AG10803 (cell line): ENCODE measurements at places on chromosomes 2 and 18.

- no peak for DNase-seq
These were observed 59.1 kb downstream of the NRP2 start for GRCh38 chr2:205741256-205741978.

GRCh38 chr2:217049422-217049821 lies 189.6 kb upstream of the TNP1 start:
- no peak for DNase-seq

GRCh38 chr2:75647771-75648170 lies 1.2 kb downstream of the MRPL19 start:
- DNase-seq: no peak

DNA sequence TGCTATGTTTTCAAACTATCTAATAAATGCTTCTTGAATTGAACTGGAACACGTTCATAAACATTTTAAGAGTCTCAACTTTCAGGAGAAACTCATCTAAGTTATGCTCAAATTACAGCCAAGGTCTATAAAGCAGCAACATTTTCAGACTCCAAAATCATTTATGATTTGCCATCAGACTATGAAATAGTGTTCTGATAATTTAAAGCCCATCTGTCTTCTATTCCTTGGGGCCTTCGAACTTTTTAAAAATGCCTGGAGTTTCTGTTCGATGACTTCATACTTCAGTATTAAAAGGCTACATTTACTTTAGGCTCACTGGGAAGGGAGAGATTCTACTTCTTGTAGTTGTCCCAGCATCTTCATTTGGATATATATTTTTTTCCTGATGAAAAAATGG lies 73.6 kb upstream of the NXPH2 start:
- DNase-seq: no peak

GRCh38 chr2:160457588-160457987 lies 36.0 kb downstream of the RBMS1 start:
- no peak for DNase-seq

DNA sequence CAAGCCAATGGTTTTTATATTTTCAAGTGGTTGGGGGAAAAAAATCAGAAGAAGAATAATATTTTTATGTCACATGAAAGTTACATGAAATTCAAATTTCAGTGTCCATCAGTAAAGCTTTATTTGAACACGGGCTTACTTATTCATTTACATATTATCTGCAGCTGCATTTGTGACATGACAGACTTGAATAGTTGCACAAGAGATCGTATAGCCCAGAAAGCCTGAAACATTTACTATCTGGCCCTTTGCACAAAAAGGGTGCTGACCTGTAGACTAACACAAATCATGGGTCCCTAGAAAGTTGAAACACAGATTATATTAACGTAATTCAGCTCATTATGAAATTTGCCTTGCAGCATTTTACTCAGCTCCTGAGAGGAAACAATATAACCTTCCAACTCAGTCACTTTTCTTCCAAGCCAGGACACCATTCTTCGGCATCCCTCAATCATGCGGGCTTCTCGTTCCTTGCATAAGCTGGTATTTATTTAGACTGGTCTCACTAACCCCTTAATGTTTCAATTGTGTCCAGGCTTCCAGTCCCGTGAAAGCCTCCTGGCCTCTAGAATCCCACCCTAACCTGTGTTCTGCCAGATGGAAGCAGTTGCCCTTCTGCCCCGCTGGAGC lies 402.7 kb downstream of the SETBP1 start:
- DNase-seq: no peak

GRCh38 chr18:7760967-7761948 lies 194.1 kb downstream of the PTPRM start:
- DNase-seq: no peak

GRCh38 chr2:232522623-232523401 lies 2.6 kb downstream of the PRSS56 start:
- DNase-seq: no peak

- no peak for DNase-seq
These were observed 26.4 kb downstream of the SLC4A1AP start for GRCh38 chr2:27690052-27690451.

DNA sequence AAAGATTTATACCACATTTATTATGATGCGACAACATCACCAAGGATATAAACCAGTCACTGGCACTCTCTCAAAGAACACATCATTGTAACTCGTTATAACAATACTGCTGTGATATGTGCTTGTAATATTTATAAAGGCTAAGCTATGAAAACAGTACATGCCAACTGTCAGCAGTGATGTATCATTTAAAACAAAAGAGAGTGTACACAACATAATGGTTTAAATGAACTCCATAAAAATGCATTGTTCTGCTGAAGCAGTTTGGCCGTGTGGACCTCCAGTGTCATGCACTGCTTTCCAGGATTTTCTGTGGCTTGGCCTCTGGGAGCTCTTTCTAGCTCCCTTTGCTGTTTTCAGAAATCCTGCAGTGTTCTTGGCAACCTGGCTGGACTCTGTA lies 215.6 kb downstream of the MTX2 start:
- peak; percentile 89 for DNase-seq

DNA sequence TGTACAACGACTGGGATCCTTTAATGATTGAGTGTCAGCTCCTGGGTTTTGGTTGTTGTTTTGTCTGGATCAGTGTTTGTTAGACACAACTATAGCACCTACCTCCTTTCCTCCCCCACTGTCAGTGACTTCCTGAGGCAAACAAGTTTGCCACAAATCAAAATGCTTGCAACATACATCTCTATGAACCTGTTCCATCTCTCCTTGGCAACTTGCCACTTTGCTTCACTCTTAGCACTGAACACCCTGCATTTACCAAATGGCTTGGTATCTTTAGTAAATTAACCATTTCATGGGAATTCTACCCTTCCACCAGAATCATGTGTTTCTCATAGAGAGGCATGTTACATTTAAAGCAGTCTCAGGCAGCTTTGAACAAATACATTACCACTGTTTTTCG lies 301.1 kb upstream of the TANK start:
- DNase-seq: peak; percentile 27

DNA sequence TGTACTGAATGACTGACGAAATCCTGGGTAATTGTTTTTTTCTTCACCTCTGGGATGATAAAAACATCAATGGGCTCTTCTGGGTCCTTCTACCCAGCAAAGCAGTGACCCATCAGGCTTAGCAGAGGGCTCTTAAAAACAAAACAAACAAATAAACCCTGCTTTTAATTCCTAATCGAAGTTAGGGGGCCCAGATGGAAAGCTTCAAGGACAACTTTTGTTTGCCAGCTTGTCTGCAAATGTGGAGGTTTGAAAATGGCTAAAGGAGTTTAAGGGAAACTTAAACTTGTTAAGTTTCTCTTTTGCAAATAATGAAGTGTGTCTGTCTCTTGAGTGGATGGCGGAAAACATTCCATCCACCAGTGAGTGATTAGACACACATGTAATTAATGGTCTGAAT lies 327.2 kb downstream of the SATB2 start:
- peak; percentile 51 for DNase-seq

DNA sequence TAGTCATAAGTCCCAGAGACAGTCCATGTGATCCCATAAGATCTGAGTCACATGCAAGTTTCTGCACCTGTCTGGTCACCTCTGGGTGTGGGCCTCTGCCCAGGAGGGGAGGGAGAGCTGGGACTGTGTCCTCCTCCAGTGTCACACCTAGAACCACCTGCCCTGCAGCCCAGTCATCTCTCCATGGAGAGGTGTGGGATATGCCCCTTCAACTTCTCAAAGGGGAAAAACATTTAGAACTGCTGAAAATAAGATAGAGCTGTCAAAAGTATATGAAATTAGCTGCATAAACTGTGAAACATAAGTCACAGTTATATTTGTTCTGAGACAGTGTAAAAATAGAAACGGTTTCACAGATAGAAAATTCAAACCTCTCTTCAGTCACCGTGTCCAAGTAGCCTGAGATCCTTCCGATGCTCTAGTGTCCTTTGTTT lies 55.4 kb downstream of the NGEF start:
- DNase-seq: no peak

- peak; percentile 8 for DNase-seq
These were observed 47.1 kb downstream of the GPR39 start for GRCh38 chr2:132463719-132464118.

- peak; percentile 81 for DNase-seq
These were observed 34.7 kb downstream of the SPOPL start for GRCh38 chr2:138536302-138536701.

DNA sequence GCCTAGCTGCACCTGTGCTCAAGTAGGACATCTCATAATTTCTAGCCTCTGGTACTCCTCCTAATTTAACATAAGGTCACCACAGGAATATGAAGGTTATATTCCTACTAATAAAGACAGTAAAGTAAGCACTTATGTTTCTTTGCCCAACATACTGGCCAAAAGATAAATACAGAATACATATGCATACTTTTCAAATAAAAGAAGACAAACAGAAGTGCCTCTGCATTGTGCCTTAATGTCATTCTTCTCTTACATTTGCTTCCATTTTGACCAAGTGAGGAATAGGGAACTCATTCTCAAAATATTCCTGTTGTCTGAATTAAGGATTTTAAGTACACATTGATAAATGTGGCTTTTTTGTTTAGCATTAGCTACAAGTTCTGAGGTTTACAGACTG lies 5.6 kb downstream of the BCL11A start:
- DNase-seq: no peak

- no peak for DNase-seq
These were observed 419.3 kb downstream of the ZNF516 start for GRCh38 chr18:76075777-76076176.

DNA sequence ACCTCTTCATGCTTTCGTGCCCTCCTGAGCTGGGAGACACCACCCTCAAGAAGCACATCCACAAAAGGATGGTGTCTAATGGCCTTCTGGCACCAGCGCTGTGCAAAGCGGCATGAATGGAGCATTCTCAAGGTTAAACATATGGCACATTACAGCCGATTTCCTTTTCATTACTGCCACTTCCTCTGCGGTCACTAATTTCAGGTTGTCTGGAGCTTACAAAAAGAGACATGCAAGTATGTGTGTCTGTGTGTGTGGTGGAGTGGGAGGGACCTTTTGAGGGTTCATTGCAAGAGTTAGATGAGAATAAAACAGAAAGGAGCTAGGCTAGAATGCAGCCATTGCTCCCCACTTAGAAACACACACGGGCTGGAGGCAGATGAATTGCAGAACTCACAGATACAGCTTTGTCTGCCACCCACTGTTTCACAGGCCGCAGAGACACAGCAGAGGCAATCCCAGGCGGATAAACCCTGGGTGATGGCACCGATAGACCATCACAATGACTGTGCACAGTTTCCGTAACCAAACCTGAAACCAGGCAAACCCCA lies 76.0 kb downstream of the TGIF1 start:
- no peak for DNase-seq

DNA sequence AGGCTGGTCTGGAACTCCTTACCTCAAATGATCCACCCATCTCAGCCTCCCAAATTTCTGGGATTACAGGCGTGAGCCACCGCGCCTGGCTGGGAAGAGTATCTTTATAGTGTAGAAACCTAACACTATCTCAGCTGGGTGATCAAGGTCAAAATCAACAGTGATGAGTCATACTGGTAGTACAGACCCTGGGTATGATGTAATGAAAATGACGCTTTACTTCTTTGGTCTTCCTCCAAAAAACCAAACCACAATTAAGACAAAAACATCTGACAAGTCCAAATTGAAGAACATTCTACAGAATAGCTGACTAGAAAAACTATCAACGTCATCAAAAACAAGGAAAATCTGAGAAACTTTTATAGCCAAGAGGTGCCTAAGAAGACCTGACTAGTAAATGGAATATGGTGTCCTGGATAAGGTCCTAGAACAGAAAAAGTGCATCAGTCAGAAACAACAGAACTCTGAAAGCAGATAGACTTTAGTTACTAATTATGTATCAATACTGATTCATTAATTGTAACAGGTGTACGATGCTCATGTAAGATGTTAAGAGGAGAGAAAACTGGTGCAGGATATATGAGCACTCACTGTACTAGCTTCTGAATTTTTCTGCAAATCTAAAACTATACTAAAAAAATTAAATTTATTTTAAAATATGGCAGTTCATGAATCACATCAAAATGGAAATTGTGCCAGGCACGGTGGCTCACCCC lies 25.4 kb downstream of the PDCL3 start:
- DNase-seq: peak; percentile 45

DNA sequence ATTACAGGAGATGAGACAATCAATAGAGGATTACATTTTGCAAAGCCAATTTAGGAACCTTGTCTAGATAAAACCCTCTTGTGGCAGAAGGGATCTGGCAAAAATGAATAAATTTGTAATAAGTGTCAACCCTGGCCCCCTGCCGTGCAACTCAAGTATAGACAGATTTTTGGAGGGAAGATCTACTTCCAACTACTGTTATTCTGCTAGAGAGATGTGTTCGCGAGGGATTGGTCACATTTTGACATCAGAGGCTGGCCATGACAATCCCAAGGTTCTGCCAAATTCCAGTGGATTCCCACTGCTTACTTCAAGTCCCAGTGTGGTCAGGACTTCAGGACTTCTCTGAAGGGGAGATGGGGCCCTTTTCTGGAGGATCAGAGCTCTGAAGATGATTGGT lies 192.6 kb downstream of the SH3RF3 start:
- DNase-seq: peak; percentile 71

GRCh38 chr2:51224790-51225189 lies 192.9 kb upstream of the NRXN1 start:
- peak; percentile 1 for DNase-seq

GRCh38 chr2:70861777-70862625 lies 26.4 kb upstream of the CD207 start:
- DNase-seq: peak; percentile 72

- DNase-seq: no peak
These were observed 36.4 kb upstream of the SLC14A1 start for GRCh38 chr18:45687621-45688020.

GRCh38 chr2:190538201-190538600 lies 3.7 kb upstream of the NEMP2 start:
- no peak for DNase-seq

GRCh38 chr2:142734231-142734630 lies 143.2 kb upstream of the KYNU start:
- DNase-seq: no peak

GRCh38 chr2:173278794-173279526 lies 75.7 kb upstream of the CDCA7 start:
- no peak for DNase-seq

GRCh38 chr2:100240386-100240785 lies 81.9 kb downstream of the LONRF2 start:
- no peak for DNase-seq

DNA sequence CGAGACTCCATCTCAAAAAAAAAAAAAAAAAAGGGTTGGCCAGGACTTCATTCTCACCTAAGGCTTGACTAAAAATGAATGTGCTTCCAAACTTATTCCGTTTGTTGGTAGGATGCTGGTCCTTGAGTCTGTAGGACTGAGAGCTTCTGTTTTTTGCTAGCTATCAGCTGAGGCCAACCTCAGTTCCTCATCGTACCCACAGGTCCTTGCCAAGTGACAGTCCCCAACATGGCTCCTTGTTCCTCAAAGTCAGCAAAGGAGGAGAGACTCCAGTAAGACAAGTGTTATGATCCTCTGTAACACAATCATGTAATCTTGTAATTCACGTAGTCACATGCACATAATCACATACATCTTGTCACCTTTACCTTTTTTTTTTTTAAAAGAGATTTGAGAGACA lies 37.0 kb downstream of the HAUS1 start:
- DNase-seq: no peak

- no peak for DNase-seq
These were observed 200.8 kb downstream of the TTC32 start for GRCh38 chr2:19700861-19701585.
